HCT116 (cell line): ENCODE measurements at places on chromosomes 6 and 20.

DNA sequence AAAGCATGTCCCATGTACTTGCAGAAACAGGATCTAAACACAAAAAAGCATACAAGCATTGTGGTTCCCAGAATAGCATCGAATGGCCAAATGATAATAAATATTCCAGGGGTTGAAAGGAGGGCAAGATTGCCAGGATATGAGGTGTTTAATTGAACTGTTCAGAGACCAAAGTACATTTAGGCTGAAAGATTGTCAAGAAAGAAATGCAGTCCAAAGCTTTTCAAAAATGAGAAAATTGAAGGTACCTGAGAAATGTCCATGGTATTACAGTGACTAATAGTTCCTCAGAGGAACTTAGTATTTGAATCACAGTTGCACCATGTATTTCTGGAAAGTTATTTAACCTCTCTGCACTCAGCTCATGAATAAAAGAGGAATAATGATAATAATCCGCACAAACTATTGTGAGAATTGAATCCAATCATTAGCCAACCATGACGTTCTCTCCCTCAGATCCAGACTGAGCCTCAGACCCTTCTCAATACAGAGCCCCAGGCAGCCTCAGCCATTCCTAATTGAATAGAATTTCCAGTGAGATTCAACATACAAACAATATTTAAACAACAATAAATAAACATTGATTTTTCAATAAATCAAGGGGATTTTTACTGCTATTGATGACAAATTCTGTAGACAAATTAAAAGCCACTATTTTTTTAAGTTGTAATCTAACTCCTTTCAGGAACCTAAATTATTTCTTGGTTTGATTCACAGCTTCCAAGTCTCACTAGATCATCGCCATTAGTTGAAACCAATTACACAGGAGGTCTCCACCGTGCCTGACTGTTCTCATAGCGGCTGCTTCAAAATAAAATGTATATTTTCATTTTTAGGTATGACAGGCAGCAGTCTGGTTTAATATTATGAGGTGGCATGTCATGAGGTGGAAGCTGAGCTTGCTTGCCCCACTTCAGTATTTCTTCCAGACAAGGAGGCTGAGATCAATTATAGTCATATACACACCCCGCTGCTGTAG is 144.3 kb upstream of the TENT5A start:
- DNase-seq: no peak

DNA sequence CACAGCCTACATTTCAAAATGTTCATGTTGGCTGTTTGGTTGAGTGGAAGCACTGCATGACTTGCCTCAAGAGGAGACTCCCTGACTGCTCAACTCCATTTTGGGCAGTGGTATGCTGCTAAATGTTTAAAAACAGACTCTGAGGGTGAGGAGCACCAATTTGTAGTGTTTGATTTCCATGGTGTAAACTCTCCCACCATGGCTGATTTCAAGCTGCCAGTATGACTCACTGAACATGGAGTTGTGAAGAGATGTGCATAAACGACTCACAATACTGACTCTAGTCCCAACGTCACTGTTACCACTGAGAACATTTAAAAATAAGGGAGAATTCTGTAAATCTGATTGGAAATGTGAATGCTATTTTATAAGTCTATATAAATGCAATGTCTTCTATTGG is 70.4 kb downstream of the BACH2 start:
- DNase-seq: no peak

GRCh38 chr6:24359640-24360454 is 2.0 kb upstream of the DCDC2 start:
- peak; percentile 71 for DNase-seq

DNA sequence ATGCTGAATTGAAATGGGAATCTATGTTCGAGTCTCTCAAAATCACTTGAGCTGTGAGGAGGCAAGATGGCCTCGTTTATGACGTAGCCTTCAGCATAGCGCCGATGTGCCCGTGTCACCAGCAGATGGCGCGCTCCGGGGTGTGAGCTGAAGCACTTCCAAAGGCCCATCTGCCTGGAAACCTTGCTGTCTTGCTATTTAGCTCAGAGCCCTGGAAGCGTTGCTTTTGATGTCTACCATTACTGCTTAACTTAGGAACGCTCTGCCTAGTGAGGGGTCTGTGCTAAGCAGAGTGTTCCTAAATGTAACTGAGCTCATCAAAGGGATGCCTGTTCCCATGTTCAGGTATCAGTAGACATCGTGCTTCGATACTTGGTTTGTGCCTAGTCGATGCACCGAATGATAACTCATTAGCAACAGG is 67.7 kb downstream of the SYCP2L start:
- peak; percentile 54 for DNase-seq

DNA sequence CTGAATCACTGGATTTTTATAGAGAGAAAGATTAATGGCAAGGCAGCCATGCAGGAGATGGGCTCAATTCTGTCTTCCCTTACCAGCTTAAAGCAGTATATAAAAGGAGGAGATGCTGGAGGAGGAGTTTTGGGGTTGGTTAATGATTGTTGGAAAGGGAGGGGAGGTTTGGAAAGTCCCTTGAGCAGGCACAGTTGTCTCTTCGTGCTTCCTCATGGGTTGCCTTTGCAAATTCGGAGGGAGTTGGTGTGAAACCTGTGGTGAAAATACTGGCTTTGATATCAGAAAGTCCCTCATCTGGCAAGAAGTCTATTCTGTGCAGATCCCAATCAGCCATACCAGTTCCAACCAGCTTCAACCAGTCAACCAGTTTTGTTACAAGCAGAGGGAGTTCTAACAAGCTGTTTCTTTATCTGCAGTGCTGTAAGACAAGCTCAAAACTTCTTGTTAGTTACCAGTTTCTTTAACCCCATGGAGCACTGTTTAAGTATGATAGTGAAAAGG is 107.0 kb downstream of the HIVEP1 start:
- no peak for DNase-seq

DNA sequence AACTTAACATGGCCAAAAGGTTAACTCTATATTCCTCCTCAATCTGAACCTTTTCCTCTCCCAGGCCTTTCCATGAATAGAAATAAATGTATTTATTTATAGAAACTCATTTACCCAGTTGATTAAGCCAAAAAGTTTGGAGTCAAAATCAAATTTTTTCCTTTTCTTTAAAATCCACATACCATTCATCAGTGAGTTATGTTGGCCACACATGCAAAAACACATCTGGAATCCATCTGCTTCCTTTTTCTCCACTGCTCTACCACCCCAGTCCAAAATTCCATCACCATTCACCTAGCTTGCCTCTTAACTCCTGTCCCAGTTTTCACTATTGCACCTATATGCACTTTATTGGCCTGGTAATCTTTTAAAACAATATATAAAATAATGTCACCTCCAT is 62.4 kb upstream of the TMEM200A start:
- DNase-seq: no peak

DNA sequence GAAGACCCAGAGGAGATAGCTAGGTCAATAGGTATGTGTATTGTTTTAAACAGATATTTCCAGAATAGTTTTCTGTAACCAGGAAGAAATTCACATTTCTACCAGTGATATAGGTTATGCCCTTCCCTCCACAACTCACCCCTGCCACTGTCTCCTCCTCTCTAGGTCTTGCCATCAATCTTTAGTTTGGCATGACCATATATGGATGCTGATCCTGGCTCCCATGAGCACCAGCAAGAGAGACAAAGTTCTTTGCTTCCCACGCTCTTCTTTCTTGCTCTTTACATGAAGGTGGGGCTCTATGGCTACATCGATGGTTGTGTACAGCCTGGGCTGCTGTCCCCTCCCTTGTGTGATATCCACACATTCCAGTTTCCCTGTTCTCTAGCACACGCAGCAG is 459.4 kb upstream of the ID4 start:
- DNase-seq: no peak

GRCh38 chr20:32052090-32052777 is at the start of gene HCK:
HCK (plus strand) TSS chr20:32052242.
- no peak for DNase-seq

- no peak for DNase-seq
These were observed 135.7 kb downstream of the BTBD3 start for GRCh38 chr20:12053353-12053752.

- no peak for DNase-seq
These were observed 16.2 kb downstream of the FOXC1 start for GRCh38 chr6:1625794-1626435.

DNA sequence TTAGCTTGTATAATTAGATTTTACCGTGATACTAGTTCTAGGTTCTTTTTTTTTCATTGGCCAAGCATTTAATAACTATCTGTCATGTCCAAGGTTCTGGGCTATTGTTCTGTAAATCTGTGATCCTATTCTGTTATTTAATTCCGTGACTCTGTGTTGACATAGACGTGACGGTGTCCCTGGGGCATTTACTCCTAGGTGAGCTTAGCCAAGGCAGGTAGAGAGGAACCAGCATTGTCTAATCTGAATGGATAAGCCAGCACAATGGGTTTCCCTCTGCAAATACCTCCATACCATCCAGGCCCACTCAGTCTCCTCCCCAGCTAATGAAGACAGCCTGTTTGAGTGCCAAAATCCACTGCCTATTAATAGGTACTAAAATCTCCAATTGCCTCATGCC is 8.9 kb upstream of the CDSN start:
- DNase-seq: no peak

DNA sequence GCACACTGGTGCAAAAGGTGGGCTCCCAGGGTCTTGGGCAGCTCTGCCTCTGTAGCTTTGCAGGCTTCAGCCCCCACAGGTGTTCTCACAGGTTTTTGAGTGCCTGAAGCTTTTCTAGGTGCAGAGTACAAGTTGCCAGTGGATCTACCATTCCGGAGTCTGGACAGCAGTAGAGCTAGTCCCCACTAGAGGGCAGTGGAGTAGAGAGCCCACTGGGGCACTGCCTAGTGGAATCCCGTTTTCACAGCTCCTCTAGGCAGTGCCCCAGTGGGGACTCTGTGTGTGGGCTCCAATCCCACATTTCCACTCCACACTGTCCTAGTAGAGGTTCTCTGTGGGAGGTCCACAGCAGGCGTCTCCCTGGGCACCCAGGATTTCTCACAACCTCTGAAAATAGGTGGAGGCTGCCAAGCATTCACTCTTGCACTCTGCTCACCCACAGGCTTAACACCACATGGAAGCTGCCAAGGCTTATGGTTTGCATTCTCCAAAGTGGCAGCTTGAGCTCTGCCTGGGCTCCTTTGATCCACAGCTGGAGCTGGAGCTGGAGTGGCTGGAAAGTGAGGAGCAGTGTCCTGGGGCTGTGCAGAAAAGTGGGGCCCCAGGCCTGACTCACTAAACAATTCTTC is 86.3 kb upstream of the PROKR2 start:
- no peak for DNase-seq

DNA sequence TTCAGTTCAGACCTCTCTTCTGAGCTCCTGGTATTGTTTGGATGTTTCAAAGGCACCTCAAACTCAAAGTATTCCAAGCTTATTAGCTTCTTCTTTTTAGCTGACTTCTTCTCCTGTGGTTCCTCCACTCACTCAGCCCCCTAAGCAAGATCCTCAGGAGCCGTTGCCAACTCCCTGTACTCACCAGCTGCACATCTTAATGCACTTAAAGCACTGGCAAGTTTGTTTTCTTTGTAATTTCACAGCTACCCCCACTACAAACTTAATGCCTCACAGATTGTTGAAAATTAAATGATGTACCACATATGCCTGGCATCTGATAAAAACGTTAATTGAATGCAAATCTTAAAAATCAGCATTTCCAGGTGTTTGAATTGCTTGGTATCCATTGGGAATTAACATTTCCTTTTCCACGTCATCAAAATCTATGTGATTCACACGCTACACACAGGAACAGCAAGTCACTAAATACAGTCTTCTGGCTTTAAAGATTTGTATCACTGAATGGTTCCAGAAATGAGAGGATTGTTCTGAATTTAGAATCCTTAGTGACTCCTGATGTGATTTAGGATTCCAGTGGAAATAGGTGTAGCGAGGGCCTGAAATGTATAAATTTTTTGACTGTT is 24.5 kb downstream of the CALHM6 start:
- no peak for DNase-seq

- DNase-seq: no peak
These were observed 57.1 kb downstream of the TNFRSF21 start for GRCh38 chr6:47252633-47253032.

DNA sequence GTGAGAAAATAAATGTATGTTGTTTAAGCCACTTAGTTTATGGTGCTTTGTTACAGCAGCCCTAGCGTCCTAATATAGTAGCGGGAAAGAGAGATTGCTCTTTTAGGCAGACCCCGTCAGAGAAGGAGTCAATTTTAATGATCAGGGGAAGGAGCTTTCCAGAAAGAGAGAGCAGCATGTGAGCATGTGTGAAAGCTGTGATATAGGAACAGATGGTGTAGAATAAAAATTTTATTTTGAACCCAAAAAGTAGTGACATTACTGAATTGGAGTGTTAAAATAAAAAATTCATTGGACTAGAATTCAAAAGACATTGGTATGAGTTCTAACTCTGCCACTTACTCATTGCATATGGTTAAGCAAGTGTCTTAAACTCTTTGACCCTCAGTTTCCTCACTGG is 119.8 kb downstream of the PDE7B start:
- no peak for DNase-seq

GRCh38 chr6:121780325-121781321 is 345.2 kb downstream of the GJA1 start:
- peak; percentile 8 for DNase-seq

- DNase-seq: no peak
These were observed 29.1 kb downstream of the HECA start for GRCh38 chr6:139164001-139164400.

GRCh38 chr20:57656252-57656820 is 36.1 kb upstream of the ZBP1 start:
- DNase-seq: no peak

DNA sequence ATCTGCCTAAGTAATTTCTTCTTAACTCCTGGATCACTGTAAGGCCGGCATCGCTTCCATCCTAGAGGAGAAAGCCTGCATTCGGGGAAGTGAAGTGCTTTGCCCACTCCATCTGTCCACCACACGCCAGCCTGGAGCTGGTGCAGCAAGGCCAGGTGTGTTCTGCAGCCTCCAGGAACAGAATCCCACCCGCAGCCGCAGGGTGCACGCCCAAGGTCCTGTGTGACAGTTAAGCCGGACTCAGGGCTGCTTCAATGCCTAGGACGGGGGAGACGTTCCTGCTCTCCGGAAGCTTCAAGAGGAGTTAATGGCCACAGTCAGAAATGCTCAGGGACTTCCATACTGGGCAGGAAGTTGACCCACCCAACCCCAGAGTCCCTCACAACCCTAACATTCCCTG is 86.1 kb upstream of the QKI start:
- DNase-seq: no peak

GRCh38 chr6:132198896-132199295 is 202.4 kb downstream of the MOXD1 start:
- DNase-seq: no peak

DNA sequence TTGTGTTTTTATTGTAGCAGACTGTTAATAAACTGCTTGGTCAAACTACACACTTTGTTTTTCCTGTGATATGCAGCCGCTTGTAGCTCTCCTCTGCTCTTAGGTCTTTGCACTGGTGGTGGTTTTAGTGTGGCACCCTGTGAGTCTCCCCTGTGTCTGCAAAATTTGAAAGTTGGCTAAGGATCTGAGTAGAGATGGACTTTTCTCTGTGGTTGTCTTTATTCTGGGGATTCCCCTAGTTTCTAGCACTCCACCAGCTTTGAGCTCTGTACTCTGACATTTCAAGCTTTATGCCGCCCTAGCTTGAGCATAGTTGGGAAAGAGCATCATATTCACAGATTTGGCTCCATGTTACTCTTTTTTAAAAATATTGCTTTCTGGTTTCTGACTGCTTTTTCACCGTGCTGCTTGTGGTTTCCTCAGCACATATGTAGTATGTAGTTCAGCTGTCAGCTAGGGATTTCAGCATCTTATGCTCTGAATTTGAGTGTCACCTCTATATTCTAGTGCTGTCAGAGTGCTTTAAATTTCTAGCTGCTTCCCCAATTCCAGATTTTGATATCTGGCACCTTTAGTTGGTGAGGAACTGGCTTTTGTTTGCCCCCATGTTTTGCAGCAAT is 25.4 kb downstream of the CDYL start:
- no peak for DNase-seq

GRCh38 chr20:50295762-50296449 is 105.3 kb downstream of the CEBPB start:
- no peak for DNase-seq
